ENCODE measurements at places on chromosomes 7 and 10. TPM values are rescaled to one million over a fixed set of nuclear protein-coding genes. Genes with fewer than 3 reads are reported as not detected.

DNA sequence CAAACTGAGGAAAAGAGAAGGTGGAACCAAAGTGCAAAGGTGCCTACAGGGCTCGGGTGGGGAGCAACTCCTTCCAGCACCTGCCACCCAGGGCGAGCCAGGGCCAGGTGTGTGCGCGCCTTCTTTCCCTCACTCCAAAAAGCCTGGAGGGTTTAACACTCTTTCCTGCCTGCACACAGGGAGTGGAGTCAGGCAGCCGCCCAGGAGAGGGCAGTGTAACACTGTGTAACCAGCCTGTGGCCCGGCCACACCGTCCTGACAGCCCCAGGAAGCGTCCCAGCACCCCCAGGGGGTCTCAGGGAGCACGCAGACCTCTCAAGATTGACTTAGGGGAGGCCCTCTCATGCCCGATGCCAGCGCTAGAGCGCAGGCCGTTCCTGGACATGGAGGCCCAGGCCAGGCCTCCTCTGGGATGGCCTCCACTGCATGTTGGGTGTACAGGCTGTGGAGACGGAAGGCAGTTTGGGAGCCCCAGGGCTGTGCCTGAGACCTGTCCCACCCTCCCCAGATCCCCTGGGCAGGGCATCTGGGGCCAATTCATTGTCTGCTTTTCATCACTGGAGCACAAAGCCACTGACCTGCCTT lies 13.4 kb downstream of the BRI3 start:
- DNase-seq, result peak; percentile 54

DNA sequence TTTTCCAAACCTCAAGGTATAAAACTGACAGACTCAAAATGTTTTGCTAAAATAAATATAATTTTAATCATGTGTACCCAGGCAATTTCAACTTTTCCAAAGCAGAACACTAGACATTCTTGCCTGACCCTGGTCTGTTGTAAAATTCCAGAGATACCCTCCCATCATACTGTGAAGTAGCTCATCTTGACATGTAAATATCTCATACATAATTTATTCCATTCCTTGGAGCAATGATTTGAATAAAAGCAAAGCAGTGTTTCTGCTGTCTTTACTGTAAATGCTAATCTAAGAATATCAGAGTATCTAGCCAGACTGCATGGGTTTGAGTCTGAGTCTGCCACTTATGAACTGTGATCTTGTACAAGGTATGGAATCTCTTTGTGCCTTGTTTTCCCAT lies 68.9 kb downstream of the TES start:
- DNase-seq, result no peak

- DNase-seq, result no peak
Measured at GRCh38 chr10:16490511-16490910, 31.2 kb downstream of the C1QL3 start.

The MAGI2 gene
- 0.04 TPM for total RNA-seq

The TSC22D4 gene
- 92.6 TPM for total RNA-seq

Measured in activated CD8-positive, alpha-beta T cell treated with anti-CD3 and anti-CD28 coated beads for 36 hours (primary cell).